ENCODE measurements at places on chromosomes 3 and 15.
A peak's percentile ranks its signal among the peaks of the same experiment; 100 is the strongest.

DNA sequence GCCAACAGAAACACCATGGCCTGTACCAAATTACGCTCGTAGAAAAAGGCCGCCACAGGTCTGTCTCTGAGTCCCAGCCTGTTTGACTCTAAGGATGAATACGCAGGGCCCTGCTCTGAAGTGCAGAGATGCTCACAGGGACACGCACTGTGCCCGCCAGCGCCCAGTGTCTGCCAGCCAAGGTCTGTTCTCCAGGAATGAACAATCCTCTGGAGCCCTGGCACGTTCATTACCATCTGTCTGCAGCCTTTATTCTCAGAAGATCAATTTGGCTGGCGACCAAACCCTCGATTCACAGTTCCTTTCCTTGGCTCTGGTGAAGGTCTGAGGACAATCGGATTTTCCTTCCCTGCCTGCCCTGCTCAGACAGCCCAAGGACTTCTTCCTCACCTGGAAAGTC, 66.3 kb downstream of the NIPA2 start:
- DNase-seq = no peak

- no peak for DNase-seq
Measured at GRCh38 chr15:50148362-50148963, 29.4 kb upstream of the ATP8B4 start.

DNA sequence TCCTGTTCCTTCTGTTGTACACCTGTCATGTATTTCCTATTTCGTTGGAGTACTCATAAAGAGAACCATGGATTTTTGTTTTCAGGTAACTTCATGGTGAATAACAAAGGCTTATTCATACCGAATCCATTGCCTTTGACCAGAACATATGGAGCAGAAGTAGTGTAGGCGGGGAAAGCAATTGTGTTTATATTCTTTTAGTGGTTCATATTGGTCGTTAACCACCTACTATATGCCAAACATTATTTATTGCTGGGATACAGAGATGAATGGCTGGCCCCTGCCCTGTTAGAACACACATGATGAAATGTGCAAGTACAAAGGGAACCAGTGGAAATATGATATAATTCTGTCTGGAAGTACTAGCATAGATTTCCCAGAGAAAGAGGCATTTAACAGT, 9.8 kb downstream of the RPUSD2 start:
- no peak for DNase-seq

DNA sequence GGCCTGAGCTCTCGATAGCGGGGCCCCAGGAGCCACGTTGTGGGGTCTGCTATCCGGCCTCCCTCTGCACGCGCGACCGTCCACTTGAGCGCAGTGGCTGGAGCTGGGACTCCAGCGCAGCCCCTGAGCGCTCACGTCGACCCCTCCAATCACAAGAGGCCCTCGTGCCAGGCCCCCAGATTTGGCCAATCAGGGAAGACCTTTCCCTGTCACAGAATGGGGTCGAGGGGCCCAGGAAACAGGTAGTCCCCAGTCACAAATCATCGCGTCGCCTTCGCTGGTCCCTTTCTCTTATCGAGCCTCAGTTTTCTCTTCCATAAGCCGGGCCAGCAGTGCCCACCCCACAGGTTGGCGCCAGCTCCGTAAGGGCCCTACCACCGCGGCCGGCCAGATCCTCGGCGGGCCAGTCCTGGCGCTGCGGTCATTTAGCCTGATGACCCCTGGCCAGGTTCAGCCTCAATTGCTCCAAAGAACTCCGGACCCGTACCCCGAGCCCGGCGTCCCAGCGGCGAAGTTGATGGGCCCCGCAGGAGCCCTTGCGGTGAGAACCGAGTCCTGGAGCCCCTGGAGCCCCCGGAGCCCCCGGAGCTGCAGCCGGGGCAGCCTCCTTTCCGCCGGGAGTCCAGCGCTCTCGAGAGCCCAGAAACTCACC, 435 bp downstream of the ALDH1L1 start:
- DNase-seq = no peak

DNA sequence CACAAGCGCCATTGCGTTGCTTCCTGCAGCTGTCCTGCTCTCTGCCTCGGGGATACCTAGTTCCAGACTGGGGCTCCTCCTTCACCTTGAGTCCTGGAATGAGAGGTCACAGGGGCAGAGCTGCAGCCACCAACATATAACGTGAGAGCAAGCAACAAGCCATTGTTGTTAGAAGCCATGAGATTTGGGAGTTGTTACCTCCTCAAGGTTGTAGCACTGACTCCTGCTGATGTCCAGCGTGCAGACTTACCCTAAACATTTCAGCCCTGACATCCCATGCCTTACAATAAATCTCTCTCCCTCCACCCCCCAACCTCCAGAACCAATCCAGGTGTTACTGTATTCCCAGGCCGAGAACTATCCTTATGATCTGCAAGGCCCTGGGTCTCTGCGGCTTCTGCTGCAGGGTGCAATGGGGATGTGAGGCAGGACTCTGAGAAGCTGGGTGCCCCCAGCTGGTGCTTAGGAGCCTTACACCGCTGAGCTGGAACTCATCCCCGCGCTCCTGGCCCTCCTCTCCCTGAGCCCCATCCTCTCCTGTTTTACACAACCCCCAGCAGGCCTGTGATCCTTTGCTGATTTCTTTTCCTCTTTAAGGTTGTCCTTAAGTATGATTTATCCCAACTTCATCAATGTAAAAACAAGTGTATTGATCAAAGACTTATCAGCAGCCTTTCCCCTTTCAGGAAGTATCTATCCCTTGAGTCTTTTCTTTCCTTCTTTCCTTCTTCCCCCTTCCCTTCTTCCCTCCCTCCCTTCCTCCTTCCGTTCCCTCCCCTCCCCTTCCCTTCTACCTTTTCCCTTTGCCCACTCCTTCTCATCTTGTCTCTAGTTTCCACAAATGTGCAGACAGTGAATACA, 84.2 kb upstream of the ABHD2 start:
- no peak for DNase-seq

- DNase-seq = no peak
Measured at GRCh38 chr15:29822100-29822683, at the start of gene TJP1. TJP1 (minus strand) TSS chr15:29822468; CDS start chr15:29822028, 440 bp downstream.

- peak; percentile 2 for DNase-seq
Measured at GRCh38 chr15:77026501-77027110, 31.7 kb downstream of the PSTPIP1 start.
